ENCODE measurements at places on chromosomes 2 and 18. TPM values are rescaled to one million over a fixed set of nuclear protein-coding genes. Genes with fewer than 3 reads are reported as not detected.

DNA sequence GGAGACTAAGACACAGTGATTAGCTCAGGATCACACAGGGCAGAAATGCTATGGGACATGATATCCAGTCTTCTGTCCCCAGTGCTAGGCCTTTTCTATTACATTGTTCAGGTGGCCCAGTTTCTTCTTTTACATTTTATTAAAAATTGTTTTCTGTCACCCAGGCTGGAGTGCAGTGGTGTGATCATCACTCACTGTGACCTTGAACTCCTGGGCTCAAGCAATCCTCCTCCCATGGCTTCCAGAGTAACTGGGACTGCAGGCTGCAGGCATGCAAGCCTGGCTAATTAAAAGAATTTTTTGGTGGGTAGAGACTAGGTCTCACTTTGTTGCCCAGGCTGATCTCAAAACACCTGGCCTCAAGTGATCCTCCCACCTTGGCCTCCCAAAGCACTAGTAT is 15.4 kb downstream of the PDK1 start:
- DNase-seq: no peak

DNA sequence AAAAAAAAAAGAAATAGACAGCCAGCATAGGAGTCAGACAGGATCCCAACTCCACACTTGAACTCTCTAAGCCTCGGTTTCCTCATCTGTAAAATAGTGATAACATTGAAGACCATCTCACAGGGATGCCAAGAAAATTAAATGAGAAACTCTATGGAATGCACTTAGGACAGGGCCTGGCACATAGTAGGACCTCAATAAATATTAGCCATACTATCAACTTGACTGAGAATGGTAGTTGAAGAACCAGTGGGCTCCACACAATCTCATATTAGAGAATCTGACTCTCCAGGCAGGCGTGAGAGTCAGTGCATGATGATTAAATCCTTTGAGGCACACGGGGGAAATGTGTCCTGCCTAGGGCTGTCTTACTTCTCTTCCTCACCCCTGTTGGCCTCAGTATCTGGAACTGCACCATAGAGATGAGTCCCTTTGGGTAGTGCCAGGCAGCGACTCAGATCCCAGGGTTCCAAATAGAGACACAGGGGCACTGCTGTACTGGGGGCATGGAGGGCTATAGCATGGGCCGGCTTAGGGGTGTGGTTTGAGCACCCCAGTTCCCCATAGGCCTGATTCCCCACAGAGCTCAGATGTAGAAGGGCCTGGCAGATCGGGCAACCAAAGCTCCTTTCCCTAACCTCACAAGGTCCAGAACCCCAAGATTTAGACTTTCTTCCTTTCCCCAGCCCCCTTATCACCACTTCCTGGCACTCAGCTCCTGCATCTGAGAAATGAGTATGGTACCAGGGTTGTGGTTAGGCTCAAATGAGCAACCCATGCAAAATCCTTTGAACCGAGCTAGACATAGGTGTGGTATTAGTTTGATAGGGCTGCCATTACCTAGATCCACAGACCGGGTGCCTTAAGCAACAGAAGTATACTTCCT is 51.3 kb upstream of the CAB39 start:
- no peak for DNase-seq

DNA sequence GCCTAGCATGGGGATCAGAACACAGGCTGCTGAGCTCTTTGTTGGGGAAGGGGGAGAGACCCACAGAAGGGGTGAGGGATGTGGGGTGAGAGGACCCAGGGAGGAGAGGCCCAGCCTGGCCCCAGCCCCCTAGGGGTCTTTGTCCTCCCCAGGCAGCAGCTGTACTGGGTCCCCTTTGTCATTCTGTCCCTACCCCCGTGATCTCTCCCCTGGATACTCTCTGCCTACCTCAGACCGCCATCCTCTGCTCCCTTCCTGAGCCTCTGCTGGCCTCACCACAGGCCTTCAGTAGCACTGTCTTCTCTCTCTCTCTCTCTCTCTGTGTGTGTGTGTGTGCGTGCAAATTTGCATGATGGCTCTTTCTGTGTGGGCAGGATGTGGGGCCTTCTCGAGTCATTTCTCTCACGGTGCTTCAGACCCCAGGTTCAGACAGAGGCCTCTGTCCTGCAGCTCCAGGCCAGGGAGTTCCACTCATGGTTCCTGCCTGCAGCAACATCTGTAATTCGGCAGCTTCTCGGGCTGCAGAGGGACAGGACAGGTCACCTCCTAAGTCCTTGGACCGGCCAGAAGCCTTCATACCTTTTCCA is 1.4 kb downstream of the PSD4 start:
- no peak for DNase-seq

Gene MARCO
- total RNA-seq: 1.1 TPM

GRCh38 chr18:45783097-45784075 is 42.1 kb upstream of the SIGLEC15 start:
- no peak for DNase-seq
